ENCODE measurements at places on chromosomes 2 and 18.

- no peak for DNase-seq
Measured at GRCh38 chr18:38257661-38258060, 692.1 kb upstream of the CELF4 start.

- DNase-seq, result no peak
Measured at GRCh38 chr18:45589356-45590035, 25.8 kb upstream of the SLC14A2 start.

GRCh38 chr2:112692495-112692911, 28.3 kb upstream of the NT5DC4 start:
- DNase-seq, result peak; percentile 25

DNA sequence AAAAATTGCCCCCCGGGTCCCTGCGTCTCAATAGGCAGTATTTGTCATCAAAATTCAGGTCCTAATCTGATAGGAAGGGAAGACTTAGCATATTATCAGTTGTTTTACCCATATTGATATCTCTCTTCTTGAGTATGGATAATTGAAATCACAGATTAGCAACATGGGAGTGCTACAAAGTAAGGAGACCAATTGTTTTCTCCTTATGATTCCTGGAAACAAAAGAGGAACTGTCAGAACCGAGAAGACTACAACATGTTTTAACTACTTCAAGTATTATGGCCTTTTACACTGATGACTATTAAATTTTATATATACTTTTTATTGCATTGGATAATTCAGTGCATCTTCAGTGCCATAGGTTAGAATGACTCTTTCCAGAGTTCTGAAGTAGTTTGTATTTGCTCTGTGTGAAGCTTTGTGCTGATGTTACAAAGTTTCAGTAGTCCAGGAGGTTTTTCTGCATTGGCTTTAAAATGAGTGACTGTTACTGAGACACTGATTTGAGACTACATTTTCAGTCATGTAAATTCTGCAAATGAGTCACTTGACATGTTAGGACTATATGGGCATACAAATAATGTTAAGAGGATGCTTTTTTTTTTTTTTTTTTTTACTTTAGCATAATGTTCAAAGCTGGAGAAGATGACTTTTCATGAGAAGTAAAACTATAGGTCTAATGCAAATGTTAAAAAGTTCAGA, 19.7 kb upstream of the TLK1 start:
- DNase-seq, result no peak

- DNase-seq, result no peak
Measured at GRCh38 chr2:63846487-63846886, 4.8 kb downstream of the UGP2 start.

GRCh38 chr18:29169599-29169998, 992.7 kb upstream of the CDH2 start:
- no peak for DNase-seq

GRCh38 chr2:29892585-29893259, 28.7 kb downstream of the ALK start:
- no peak for DNase-seq

DNA sequence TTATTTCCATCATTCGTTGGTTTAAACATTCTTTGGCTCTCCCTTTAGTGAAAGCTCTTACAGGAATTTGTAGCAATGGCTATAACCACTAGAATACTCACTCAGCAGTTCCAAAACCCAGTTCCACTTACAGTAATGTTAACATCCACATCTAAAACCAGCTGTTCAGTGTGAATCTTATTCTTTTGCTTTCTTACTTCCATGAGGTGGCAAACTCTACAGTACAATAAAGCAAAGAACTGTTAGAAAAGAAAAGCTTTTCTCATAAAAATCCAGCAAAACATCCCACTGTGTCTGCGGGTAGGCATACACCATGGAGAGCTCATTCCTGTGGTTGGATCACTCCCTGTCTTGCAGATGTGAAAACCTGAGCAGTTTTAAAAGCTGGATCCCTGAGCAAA, 147.1 kb downstream of the ARHGAP28 start:
- no peak for DNase-seq

GRCh38 chr2:5915881-5916310, 223.7 kb downstream of the SOX11 start:
- DNase-seq, result no peak

GRCh38 chr2:6739547-6739946, 126.2 kb downstream of the CMPK2 start:
- no peak for DNase-seq

- DNase-seq, result no peak
Measured at GRCh38 chr2:104854498-104855220, 744 bp downstream of the POU3F3 start.

DNA sequence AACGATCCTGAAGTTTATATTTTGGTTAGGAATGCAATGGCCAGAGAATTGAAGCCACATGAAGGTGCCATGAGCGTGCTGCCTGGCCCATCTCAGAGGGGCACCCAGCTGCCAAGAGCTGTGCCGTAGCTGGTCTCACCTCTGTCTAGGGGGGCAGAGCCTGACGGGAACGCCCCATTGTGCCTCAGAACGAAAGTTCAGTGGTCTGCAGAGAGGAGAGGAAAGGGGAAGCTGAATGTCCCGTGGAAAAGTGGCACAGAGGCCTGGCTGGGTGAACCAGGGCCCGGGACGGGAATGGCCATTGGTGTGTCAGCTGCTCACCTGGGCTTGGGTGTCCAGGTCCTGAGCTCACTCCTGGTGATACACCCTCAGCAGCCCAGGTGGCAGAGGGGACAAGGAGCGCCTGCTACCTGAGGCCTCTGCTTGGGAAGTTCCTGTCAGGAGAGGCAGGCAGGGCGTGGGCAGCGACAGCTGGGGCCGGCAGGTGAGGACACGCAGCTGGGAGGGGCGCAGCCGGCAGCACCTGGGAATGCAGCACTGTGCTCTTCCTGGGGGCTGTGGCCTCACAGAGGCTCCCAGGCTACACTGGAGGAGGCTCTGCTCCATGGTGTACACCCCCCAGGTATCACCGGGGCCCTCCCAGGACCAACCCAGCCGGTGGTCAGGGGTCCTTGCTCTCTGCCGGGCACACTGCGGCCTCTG, 67.3 kb downstream of the PARD6G start:
- no peak for DNase-seq

DNA sequence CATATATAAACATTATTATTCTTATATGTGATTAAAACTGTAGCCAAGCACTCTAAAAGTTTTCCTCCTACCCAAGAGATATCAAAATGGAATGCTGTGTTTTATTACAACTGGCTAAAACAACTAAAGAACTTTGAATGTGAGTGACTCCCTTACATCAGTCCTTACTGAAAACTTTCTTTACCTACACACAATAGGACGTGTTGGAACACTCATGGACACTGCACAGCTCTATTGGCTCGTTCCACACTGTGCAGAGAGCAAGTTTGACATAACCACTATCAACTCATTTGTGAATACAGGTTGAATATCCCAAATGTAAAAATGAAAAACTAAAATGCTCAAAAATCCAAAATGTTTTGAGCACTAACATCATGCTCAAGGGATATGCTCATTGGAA, 650.6 kb downstream of the SLC4A3 start:
- DNase-seq, result no peak

- DNase-seq, result no peak
Measured at GRCh38 chr2:3643371-3644245, 14.4 kb upstream of the ALLC start.

DNA sequence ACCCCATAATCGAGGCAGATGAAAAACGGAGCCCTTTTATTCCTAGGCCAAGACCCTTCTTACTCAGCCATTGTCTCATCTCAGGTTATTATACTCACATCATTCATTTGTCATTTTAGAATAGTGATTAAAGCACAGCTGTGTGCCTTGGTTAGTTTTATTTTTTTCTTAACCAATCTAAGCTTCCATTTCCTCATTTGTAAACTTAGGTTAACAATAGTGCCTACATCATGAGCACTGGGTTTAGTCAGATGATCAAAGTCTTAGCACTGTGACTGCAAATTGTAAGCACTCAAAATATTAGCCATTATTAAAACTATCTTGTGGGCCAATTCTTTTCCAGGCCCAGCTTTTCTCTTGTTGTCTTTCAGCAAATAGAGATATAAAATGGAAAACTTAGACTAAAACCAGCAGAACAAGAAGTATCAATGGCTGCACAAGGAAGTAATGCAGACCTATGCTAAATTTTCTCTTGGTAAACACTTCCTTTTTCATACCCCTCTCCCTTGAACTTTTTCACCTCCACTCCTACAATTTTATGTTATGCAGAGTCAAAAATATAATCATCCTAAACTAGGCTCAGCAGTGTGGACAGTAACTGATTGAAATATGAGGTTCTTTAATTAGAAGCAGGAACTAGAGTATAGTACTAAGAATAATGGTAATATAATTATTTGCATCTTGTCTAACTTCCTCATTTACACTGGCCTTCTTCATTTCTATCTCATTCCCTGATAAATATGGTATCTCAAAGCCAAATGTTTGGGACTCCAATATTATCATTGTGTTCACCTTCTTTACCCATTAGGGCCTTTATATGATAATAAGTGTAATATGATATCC, 21.5 kb upstream of the GALNT3 start:
- DNase-seq, result no peak

DNA sequence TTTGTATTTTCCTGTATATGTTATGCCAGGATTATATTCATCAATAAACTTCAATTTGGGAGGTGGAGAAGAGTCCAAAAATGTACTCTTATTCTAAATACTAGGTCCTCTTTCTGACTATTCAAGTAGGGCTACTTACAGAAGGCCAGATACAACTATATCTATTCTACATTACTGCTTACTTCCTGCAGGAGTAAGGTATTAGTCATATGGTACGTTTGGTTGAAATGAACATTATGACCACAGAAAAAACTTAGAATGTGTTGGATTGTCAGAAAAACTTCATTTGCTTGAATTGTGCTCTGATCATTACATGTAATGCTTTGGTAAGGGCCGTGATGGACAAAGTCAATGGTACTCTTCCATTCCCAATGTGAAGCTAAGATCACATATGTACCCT, 35.0 kb downstream of the STAT4 start:
- DNase-seq, result no peak

- no peak for DNase-seq
Measured at GRCh38 chr2:229269941-229270340, 1.1 kb downstream of the PID1 start.

- no peak for DNase-seq
Measured at GRCh38 chr2:50535971-50536759, 495.8 kb downstream of the NRXN1 start.

DNA sequence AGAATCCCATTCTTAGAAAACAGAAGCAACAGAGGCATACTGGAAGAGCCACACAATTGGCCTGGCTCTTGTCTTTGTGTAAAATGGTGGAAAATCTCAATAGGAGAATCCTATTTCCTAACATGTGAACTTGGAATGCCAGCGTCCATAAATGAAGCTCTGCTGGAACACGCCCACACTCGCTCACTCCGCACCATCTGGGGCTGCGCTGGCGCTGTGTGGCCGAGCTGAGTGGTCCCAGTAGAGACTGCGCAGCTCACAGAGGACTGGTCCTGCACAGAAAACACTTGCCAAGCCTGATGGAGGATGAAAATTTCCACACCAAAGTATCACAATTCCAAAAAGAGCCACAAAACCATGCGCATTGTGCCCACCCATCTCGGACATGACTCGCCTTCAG, 56.2 kb downstream of the PXDN start:
- no peak for DNase-seq

- DNase-seq, result no peak
Measured at GRCh38 chr2:176601066-176601465, 331.8 kb downstream of the MTX2 start.

DNA sequence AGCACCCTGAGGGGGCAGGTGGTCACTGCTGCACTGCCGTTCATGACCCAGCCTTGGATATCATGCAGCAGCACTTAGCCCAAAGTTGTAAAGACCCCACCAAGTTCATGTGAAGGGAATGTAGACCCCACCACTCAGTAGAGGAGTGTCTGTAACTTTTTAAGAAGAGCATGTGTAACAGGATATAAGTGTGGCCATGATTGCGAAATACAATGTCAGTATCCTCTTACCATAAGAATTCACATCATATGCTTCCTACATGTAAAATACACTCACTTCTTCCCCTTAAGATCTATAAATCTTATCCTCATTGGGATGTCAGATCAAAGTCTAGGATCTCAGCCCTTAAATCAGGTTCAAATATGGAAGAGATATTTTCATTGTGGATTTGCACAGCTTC, 276.9 kb downstream of the PTPRM start:
- no peak for DNase-seq

DNA sequence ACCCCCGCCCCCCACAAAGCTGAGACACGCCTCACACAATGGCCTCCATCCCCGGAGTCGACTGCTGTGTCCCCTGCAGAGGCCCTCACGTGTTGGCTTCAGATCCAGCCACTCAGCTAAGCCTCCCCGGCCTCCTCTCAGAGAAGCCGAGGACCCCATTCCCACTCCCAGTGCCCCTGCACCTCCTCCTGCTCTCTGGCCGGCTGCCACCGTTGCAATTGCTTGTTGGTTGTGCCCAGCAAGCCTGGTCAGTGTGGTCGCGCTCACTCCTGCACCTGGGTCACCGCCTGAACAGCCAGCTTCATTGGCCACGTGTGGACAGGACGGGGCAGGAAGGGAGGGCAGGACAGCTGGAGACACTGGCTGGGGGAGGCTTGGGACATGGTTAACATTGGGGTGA, 191.5 kb upstream of the SALL3 start:
- DNase-seq, result no peak

- no peak for DNase-seq
Measured at GRCh38 chr2:31269087-31269486, 35.1 kb downstream of the EHD3 start.

DNA sequence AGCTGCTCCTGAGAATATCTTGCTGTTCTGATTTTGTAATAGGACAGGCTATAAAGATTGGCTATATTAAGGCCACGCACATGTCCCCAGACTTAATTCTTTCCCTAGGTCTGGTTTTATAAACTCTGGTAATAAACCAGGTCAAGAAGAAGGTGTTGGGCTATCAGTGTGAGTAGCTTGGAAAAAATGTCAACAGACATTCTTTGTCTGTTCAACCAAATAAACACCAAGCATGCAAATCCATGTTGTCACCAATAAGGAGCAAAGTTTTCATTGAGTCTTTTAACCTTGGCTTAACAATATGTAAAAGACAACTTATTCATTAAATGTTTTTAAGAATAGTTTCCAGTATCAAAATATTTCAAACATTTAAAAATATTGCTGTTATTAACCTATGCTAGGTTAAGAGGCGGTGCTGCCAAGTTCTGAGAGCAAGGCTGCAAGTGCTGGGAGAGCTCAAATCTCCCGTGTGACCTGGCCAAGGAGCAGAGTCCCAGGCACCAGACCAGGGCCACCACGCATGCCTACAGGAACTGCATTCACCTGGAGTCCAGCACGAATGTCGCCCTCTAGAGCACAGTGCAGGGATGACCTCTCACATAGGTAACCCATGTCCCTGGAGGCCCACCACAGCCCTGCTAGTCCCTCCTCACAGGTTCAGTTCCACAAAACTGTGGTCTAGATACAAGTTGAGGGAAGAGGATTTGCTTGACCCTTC, 120.5 kb upstream of the POU3F3 start:
- no peak for DNase-seq

DNA sequence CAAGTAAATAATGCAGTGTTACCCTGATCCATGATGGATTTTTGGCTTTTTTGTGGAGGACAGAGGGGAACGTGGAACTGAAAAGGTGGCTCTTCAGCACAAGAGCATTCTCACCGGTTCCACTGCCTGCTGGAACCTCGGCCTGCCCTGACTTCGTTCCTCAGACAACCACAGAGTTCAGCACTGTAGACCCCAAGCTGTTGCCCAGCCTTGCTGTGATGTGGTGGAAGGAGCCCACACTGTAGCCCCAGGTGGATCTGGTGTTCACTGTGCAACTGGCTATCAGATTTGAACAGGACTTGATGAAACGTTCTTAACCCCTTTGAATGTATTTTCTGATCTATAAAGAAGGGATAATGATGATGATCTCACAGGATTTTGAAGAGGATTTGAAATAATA, 293.5 kb downstream of the TRIB2 start:
- DNase-seq, result no peak

GRCh38 chr2:65934992-65935629, 499.8 kb upstream of the MEIS1 start:
- no peak for DNase-seq

Data from stimulated activated CD8-positive, alpha-beta memory T cell treated with anti-CD3 and anti-CD28 coated beads, Interleukin-7, amount 100 ng/mL, for 4 hours (primary cell).